ENCODE measurements at places on chromosomes 16 and 17.
A peak's percentile ranks its signal among the peaks of the same experiment; 100 is the strongest.

DNA sequence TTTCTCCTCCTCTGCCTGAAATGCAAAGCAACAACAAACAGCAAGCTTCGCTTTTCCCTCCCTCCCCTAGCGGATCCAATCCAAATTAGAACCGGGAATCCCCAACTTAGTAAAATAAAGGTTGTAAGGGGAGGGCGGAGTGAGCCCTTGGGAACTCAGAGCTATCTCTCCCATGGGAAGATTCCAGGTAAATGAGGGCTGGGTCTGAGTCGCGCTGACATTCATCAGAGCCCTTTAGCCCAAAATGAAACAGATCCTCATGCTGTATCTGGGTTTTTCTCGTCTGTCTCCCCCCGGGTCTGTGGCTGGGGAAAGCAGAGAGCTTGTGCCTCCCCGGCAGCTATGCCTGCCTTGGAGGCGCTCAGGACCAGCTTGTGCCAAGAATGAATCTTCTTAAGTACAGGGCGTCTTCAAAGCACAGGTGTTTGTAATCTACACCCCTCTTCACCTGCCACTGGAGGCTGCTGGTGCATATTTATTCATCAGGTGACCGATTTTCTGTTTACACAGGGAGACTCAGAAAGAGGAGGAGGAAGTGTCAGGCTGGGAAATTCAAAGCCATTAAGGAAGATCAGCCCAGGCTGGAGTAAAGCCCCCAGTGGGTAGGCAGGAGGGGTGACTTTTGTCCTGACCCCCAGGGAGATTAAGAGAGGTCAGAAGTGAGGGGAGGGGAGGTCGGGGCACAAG is 55.0 kb upstream of the GSE1 start:
- no peak for DNase-seq

DNA sequence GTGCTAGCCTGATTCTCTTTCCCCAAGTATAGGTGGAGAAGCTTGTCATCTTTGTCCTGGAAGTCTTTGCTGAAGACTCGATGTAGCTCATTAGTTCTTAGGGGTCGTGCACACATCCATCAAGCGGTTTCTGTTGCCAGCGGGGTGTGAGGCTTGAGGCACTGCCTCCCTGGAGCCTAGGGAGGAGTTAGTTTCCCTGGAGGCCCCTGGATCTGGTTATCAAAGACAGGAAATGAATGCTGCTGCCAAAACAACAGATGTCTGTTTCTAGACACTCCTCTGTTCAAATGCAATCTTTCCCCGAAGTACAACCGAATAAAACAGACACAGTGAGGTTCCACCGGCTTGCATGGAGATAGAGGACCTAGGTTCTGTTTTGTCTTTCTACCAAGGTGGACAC is 17.5 kb downstream of the HS3ST4 start:
- DNase-seq, result no peak

- peak; percentile 31 for DNase-seq
These were observed 151.1 kb upstream of the GSE1 start for GRCh38 chr16:85461814-85462713.

DNA sequence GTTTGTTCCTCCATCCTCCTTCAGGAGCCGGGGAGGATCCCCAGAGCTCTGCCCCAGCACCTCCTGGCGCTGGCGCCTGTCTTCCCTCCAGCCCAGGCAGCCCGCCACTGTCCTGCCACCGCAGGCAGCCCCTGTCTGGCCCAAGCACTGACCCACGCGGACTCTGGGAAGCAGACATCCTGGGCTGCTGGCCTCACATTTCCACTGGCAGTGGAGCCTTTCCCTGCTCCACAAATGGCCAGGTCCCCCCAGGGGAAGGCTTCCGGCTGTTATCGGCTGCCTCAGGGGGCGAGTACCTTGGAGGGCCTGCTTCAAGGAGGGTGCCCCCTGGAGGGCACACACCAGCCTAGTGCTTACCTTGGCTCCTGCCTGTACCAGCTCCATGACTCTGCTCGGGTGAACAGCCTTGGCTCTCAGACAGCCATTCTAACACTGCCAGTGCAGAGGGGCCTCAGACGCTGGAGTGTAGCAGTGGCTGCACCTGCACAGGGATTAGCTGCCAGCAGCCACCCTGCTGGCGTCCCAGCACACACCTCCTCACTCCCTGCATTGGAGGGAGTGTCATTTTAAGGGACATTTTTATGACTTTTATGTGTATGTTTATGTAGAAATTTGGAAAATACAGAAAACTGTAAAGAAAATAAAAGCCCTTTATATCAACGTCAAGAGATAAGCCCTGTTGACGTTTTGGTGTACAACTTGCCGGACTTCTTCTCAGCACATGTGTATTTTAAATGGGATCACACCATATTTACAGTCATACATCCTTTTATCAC is 21.0 kb downstream of the ACE start:
- DNase-seq, result no peak

- DNase-seq, result no peak
These were observed 284.8 kb upstream of the WSB1 start for GRCh38 chr17:27009087-27009486.

Measured in stimulated activated CD8-positive, alpha-beta memory T cell treated with anti-CD3 and anti-CD28 coated beads, Interleukin-7, amount 100 ng/mL, for 4 hours (primary cell).